Activated CD8-positive, alpha-beta memory T cell treated with anti-CD3 and anti-CD28 coated beads for 1 hour (primary cell): ENCODE measurements at places on chromosomes 12 and 14.
A peak's percentile ranks its signal among the peaks of the same experiment; 100 is the strongest.

DNA sequence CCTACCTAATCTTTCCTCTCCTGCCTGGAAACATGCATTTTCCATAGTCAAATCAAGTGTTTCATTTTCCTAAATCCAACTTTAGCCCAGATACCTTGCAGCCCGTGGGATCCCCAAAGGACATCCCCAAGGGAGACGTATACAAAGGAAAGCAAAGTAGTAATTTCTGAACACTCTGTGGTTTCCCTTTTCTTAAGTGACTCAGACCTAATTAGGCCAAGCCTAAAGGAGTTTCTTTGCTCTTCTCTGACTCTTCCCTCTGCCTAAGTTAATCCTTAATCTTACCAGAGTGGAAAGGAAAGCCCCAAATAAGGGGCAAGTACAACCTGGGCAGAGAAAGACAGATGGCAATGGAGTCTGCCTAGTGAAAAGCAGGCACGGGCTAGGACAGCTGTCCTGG lies 250.3 kb downstream of the SPTSSA start:
- DNase-seq = no peak

- DNase-seq = peak; percentile 32
Observed at GRCh38 chr14:20857630-20858261, 33.4 kb upstream of the RNASE3 start.

DNA sequence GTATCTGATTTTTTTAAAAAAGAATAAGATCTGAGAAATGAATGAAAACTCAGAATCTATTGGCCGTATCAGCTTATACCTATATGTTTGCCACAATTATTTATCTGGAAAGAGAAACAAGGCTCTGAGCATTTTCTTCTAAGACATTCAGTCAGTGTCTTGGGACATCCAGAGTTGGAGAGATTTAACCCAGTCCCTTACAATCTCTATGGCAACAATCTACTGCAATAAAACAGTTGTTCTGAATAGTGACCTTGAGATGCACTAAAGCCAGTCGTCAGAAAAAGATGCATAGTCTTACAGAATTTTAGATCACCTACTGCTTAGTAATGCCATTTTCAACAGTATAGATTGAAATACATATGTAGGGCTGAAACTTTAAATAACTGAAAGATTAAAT lies 52.0 kb upstream of the SOCS2 start:
- DNase-seq = no peak

- no peak for DNase-seq
Observed at GRCh38 chr14:98133806-98134205, 1138.2 kb downstream of the BCL11B start.

GRCh38 chr12:121534495-121535148 lies 46.2 kb downstream of the KDM2B start:
- peak; percentile 29 for DNase-seq

DNA sequence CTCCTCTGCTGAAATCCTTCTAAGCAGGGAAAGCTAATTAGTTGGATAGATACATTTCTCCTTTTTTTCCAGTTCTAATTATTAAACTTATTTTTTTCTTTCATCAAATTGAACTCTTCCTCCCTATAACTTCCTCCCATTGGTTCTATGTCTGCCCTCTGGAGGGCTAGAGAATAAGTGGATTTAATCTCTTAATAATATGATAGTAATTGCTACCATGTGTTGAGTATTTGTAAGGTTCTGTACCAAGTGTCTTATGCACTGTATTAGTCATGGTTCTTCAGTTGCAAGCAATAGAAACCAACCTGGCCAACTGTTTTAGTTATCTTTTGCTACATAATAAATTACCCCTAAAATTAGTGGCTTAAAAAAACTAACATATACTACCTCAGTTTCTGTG lies 190.5 kb upstream of the PLXNC1 start:
- no peak for DNase-seq

- DNase-seq = no peak
Observed at GRCh38 chr12:67732857-67733256, 84.3 kb downstream of the DYRK2 start.

GRCh38 chr12:69981881-69982475 lies 157.0 kb downstream of the MYRFL start:
- DNase-seq = no peak

DNA sequence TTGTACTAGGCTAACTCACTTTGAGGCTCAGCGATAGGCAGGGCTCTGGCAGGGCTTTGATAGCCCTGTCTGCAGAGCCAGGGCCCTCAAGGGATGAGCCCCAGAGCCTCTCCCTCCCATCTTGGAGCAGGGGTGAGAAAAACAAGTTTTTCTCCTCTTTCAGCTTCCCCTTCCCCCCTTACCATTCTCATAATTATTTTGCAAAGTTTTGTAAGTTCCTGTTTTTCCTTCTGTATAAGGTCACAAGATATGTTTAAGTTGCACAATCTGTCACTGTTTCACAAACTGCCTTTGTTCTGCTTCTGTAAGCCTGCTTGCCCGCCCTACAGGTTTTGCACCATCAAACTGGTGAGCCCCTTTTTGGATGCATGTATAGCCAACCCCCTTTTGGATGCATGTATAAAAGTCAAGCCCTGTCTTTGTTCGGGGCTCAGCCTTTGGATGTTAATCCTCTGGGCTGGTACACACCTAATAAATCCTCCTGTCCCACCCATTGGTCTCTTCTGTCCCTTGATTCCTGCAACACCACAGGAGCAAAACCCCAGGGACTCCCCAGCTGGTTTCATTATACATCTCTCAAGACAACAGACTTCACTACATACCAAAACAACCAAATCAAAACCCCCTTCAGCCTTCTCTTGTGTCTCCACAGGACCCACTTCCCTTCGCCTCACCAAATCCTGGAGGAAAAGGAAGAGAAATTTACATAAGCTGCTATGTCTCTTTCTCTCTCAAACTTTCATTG lies 52.5 kb upstream of the RESF1 start:
- no peak for DNase-seq
